GM13977 (cell line): ENCODE measurements at places on chromosomes 1 and 21.

DNA sequence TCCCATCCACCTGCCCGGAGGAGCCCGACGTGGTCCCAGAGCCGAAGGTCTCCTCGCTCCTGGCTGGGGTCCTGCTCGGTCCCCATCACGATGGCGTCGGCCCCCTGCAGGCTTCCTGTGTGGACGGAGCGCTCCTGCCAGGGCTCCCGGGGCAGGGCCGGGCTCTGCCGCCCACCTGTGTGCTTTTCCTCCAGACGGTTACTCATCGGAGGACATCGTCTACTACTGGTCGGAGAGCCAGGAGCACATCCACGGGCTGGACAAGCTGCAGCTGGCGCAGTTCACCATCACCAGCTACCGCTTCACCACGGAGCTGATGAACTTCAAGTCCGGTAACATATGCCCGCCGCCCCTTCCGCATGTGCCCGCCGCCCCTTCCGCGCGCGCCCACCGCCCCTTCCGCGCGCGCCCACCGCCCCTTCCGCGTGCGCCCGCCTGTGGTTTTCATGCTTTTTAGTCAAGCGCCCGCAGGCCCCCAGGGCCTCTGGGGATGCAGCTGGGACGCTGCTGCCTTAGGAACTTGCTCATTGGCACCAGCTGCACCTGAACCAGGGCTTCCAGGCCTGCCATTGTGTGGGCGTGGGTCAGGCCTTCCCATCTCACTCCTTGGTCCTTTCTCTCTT is 8.9 kb downstream of the GABRD start:
- no peak for DNase-seq

DNA sequence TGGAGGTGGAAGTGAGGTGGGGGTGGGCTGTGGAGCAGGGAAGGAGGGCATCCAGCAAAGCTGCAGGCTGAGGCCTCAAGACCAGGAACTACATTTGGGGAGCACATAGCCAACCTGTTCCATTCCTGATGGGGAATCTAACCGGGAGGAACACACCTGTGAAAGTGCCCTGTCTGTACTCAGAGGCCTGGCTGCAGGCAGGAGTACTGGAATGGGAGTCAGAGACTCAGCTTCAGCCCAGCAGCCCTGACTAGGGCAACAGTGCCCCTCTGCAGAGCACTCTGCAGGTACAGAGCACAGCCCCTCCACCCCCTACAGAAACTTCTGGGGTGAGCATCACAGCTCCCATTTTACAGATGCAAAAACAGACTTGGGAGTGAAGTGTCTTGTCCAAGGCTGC is 126.4 kb downstream of the DMRTB1 start:
- DNase-seq = no peak

GRCh38 chr1:66648901-66649595 is 103.2 kb upstream of the DYNLT5 start:
- peak; percentile 10 for DNase-seq

DNA sequence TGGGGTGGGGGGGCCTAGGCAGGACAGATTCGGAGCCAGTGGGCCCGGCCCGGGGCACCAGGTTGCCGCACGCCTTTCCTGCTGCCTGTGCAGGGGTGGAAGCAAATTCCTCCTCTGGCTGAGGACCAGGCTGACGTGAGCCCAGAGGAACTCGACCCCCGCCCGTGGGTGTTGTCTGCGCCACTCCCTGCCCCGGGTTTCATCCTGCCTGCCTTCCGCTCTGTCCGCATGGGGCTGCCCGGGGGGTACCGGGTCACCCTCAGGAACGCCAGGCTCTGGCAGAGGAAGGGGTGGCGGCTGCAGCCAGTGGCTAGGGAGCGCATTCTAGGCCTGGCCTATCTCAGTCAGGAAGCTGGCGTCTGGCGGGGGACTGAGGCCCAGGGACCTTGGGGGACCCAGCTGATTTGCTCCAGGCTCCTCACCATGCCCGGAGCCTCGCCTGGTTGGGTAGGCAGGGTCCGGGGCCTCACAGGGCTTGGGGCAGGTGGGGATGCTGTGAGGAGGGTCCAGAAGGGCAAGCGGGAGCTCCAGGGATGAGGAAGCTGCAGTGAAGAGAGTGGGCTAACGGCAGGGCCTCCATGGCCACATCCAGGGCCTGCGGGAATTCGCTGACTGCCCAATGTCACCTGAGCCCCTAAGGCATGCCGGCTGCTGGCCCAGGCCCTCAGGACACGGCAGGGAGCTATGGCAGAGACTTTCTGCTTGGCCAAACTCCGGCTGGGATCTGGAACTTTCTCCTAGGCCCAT is 2.4 kb upstream of the IBA57 start:
- DNase-seq = no peak

DNA sequence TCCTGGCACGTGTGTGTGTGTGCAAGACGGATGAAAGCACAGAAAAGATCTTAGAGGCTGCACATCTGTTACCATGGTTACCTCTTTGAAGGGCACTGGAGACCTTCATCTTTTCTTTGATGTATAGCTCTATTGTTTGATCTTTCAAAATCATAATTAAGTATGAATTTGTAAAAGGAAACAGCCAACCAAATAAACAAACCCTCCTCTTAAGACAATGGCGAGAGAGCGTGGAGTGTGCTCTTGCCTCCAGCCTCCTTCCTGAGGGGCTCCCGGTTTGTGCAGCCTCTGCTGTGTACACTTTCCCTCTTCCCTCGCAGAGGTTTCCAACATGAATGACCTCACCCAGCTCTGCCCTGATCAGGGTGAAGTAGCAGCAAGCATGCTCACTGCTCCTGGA is 27.9 kb downstream of the CACNA1S start:
- no peak for DNase-seq

DNA sequence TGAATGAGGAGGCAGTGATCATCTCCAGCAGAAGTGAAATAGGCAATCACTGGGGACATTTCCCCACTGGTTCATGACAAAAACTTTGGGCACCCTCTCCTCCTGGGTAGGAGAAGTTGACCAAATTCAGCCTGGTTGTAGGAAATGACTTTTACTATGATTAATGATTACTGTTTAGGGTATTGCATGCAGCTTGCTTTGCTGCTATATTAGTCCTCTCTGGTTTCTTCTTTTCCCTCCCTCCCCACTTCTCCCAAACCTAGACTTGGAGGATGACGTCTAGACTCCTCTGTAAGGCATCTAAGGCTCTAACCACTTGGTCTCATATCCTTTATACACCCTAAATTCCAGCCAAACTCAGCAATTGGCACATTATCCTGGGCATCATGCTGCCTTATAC is 3.4 kb upstream of the RGS16 start:
- DNase-seq = no peak

- DNase-seq = no peak
These were observed 92.6 kb upstream of the VAV3 start for GRCh38 chr1:108057541-108057940.

DNA sequence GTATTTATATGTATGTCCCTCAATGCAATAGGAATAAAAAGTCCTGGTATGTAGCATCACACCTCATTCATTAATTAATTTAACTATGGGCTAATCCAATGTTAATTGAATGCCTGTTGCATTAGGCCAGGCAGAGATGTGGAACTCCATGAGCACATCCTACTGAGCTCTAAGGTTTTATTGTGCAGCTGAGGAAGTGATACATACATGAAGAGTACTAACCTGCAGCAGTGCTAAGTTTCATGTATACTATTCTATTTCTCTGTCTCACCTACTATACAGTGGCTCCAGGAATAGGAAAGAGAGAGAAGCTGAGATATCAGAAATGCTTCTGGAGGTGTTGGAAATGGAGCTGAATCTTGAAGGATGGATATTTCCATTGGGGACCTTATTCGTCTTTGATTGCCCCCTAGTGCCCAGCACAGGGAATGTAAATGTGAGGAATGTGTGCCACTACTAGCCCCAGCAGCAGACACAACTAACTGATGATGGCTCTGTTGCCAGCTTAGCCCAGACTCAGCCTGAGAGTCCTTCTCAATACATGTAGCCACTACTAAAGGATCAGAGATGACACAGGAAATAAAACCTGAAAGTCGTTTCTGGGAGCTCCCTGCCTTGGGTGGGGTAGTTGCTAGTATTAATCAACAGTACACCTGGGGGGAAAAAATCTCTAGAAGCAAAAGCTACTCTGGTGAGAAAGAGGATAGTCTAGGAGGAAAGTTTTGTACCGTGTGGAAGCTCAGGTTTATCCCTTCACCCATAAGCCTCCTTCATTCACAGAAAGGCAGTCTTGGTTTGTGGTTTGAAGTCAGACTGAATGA is 173.3 kb upstream of the FOXD3 start:
- peak; percentile 25 for DNase-seq

- DNase-seq = peak; percentile 8
These were observed 7.7 kb downstream of the KRTAP19-8 start for GRCh38 chr21:31030367-31031106.

GRCh38 chr1:11719313-11720032 is 16.5 kb upstream of the AGTRAP start:
- DNase-seq = peak; percentile 78

GRCh38 chr21:21162786-21163185 is 164.6 kb downstream of the NCAM2 start:
- no peak for DNase-seq

- DNase-seq = peak; percentile 72
These were observed 134.7 kb downstream of the KAZN start for GRCh38 chr1:14733048-14733778.
